ENCODE measurements at places on chromosomes 13 and 19.

DNA sequence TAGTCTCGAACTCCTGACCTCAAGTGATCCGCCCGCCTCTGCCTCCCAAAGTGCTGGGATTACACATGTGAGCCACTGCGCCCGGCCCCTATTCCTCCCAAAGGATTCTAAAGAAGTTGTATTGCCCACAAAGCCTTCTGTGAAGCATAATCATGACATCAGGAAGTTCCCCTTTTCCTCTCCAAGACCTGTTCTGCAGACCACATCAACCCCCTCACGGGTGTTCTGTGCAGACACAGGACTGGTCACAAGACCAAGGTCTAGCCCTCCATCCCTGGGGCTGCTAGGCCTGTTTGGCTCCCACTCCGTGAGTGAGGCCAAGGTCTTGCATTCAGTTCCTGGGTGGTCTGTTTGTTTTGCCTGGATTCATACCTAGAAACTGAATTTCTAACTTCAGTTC is 178.1 kb downstream of the FLT1 start:
- no peak for DNase-seq

- peak; percentile 93 for DNase-seq
Observed at GRCh38 chr19:14369399-14370168, 11.7 kb upstream of the ADGRE5 start.

DNA sequence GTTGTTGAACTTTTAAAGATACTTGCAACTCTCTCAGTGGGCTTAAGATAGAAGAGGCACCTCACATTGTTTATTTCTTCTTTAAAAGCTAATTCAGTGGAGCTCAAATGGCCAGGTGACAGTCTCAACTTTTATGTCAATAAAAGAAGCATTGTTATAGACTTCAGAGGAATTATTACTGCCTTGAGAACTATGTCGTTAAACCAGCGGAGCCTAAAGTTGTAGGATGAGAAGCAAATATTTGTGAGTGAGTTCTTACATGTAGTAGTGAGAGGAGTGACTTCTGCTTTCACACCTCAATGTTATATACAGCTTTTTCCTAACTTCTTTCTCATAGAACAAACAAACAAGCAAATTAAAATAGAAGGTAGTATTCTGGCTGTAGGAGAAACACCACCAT is 31.2 kb upstream of the DGKH start:
- no peak for DNase-seq

DNA sequence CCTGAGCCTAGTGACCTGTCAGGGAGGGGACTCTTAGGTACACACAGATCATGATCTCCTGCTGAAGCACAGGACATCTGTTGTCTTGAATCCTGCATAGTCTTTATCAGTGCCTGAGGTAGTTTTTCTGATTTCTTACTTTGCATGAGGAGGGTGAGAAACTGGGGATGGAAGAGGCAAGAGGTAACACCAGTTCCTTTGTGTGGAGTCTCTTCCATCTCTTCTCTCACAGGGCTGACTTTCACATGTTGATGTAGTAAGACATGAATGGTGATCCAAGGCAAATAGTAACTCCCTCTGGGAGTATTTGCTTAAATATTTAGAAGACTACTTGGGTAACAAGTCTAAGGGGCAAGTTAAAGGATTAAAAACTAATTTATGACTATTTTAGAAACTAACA is 9.5 kb downstream of the NBEA start:
- DNase-seq, result no peak

- no peak for DNase-seq
Observed at GRCh38 chr13:90531744-90532143, 815.7 kb upstream of the MIR17HG start.

GRCh38 chr19:31282346-31282745 is 66.9 kb downstream of the TSHZ3 start:
- no peak for DNase-seq

GRCh38 chr19:8306235-8307054 is 1.7 kb downstream of the CD320 start:
- DNase-seq, result no peak

GRCh38 chr19:45778010-45778661 is 4.2 kb downstream of the DMPK start:
- DNase-seq, result no peak

DNA sequence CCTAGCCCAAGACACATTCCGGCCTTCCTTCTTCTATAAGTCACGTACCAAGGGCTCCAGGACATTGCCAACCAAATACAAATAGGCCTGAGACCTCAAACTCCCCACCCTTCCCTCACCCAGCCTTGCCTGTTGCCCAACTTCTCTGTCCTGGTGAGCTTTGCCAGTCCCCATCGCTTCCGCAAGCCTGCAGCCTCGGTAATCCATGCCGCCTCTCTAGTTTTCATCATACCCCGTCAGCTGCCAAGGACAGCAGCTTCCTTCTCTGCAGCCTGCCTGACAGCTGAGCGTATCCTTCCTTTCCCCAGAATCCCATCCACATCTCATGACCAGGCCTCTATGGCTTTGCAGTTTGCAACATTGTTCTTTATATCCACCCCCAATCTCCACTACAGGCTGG is 36.6 kb upstream of the POMP start:
- no peak for DNase-seq

DNA sequence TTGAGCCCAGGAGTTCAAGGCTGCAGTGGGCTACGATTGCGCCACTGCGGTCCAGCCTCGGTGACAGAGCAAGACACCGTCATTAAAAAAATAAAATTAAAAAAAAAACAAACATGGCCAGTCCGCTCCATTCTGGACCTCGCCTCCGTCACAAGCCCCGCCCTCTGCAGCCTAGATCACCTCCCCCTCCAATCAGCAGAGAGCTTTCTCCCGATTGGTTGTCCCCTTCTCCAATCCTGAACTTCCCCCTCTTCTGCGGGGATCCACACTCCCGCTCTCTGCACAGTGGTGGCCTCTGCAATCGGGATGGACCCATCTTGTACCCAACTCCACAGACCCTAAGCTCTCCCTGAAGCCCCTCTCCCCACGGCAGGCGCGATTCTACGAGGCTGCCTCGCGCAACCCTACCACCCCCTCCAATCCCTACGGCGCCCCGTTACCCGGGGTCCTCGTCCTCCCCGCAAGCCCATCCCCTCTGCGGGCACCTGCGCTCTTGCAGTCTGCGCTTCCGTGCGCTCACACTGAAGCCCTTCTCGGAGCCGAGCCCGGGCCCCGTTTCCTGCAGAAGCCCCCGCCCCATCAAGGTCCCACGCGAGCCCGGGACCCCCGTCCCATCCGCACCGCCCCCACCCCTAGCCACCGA is 540 bp downstream of the TMEM160 start:
- peak; percentile 71 for DNase-seq

GRCh38 chr19:5424192-5424973 is 30.8 kb upstream of the ZNRF4 start:
- no peak for DNase-seq

DNA sequence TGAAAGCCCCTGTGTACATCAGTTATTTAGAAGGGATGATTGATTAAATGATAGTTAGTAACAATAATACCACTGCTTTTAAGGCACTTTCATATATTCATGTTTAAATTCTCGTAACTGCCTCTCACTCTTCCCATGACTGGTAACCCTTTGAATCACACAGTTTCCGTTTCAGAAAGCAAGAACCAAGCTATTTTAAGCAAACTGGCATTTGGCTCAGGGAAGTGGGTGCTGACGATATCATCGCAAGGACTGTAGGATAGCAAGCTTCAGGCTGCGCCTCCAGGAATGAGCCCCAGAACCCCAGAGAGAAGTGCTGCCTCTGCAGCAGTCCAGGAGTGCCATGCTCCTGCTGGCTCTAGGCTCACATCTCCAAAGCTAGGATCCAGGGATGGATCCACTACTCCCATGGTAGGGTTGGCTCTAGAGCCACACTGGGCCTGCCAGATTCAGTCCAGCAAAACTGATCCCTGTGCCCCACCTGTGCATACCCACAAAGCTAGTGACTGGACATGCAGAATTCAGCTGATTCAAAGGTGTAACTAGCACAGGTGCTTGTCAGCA is 313.5 kb downstream of the SLC7A1 start:
- DNase-seq, result no peak

DNA sequence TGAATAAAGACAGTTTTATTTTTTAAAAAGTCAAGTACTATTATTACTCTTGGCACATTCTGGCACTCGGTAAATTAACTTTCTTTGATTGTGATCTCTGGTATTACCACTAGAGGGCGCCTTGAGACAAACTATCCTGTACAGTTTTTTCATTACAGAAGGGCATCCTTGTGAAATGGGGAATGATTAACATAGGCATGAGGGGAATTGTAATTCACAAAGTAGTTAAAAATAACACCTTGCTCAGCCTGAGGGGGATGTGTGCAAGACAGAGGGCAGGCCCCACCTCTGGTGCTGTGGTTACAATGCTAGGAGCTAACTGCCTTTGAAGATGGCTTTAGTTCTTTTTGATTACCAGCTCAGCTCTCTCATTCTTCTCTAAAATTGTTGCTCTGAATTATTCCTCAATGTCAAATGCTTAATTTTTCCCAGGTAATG is 24.2 kb upstream of the C1QTNF9B start:
- DNase-seq, result peak; percentile 55

DNA sequence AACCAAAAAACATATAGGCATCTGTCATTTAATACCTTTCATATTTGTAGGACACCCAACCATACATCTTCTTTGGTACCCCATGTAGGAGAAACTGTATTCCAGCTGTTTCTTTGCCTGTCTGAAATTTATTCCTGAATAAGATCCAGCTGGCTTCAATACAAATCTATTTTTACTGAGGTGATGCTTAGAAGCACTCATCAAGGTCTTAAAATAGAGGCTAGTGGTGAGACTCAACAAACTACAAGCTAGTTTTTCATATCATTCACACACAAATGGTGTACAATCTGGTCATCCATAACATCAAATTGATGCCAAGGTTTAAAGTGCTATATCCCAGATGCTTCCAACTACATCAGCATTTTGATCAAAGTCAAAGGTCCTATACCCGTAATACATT is 1071.3 kb upstream of the MIR17HG start:
- DNase-seq, result no peak

DNA sequence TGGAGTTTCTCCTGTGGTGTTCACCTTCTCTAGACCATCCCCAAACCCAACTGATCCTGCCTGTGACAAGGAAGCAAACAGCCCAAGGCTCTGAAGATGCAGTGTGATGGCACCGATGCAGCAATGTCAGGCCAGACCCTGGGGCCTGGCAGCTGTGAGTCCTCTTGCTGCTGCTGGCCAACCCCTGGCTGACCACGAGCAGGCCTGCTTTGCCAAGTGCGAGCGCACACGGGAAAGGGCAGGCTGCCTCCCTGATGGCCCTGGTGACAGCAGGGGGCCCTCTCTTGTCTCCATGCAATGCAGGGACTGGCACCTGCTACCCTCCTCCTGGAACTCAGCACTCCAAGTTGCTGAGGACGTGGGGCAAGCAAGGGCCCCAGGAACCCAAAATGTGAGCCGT is 5.4 kb upstream of the VSTM2B start:
- DNase-seq, result no peak

DNA sequence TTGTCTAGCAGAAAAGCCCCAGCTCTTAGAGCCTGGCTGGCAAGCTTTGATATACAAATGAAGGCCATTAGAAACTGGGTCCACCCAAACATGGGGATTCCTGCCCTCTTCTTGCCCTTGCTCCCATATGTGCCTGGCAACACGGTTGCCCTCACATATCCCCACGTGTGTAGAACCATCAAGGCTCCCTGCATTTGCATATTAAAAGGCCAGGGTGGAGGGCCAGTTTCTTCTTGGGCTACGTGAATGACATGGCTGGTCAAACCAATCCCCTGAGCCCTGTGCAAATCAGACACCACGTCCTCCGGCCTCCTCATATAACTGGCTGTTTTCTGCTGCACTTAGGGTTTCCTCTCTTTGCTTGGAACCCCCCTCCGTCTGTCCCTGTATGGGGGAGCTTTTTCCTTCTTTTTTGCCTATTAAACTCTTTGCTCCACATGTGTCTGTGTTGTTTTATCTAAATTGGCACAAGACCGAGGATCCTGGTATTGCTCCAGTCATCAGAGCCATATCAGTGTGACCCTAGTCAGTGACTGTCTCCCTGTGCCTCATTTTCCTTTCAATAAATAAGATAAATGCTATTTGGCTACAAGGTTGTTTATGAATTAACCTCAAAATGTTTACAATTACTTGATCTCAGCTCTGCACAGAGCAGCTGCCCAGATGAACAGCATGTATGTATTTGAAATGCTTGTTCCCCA is 30.3 kb upstream of the CEACAM1 start:
- no peak for DNase-seq

- DNase-seq, result no peak
Observed at GRCh38 chr19:42281827-42282762, 13.0 kb downstream of the CIC start.

DNA sequence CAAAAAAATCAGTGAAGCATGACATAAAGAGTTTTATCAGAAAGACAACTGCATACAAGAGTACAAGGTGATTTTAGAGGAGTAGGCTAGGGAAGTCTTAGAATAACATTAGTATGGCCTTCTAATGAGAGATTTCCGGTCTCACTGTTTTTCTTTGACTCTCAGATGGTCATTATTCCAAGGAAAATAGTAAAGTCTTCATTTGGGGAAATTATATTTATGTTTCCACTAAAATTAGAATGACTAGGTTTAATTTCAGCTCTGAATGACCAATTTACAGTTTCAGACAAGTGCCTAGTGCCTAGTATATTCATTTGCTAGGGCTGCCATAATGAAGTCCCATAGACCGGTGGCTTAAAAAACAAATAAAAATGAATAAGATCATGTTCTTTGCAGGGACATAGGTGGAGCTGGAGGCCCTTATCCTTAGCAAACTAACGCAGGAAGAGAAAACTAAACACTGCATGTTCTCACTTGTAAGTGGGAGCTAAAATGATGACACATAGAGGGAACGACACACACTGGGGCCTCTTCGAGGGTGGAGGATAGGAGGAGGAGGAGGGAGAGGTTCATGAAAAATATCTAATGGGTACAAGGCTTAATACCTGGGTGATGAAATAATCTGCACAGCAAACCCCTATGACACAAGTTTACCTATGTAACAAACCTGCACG is 303.1 kb downstream of the PCDH9 start:
- no peak for DNase-seq

- no peak for DNase-seq
Observed at GRCh38 chr19:35542209-35542608, 3.2 kb upstream of the TMEM147 start.

DNA sequence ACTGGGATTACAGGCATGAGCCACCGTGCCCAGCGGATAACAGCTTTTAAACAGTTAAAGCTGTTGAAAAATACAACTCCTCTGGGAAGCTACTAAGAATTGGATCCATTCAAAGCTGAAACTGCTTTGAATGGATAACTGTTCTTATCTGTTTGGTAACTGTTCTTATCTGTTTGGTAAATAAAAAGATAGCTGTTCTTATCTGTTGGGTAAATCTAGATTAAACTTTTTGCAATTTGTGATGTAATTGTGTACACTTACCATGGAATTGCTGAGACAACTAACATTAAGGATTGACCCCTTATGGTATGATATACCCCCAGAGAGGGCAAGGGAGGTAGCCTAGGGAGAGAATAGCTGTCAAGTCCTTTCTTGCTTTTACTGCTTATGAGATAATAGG is 27.9 kb upstream of the SPART start:
- DNase-seq, result no peak

- DNase-seq, result no peak
Observed at GRCh38 chr13:46289260-46289955, 77.7 kb downstream of the LRRC63 start.

GRCh38 chr19:48480558-48481500 is 11.7 kb downstream of the CYTH2 start:
- DNase-seq, result peak; percentile 51

All from CD4-positive, alpha-beta T cell treated with Interleukin-2 at 100 ng/mL for 4 hours (primary cell).